ENCODE measurements at places on chromosomes 3 and 15.

DNA sequence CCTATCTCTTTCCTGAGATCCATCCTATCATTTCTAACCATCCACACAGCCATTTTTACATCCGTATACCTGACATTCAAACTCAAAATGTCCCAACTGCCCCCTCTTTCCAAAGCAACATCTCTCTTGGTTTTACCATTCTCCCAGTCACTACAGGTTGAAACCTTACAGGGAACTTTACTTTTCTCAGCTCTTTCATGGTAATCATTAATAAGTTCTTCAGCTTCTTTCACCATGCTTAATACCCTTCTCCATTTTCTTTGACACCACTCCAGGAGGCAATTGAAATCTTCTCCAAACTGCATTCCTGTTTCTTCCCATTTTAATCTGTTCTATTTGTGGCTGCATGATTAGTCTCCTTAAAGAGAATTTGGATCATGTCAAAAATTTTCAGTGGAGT lies 352.5 kb downstream of the GAP43 start:
- peak; percentile 22 for DNase-seq

DNA sequence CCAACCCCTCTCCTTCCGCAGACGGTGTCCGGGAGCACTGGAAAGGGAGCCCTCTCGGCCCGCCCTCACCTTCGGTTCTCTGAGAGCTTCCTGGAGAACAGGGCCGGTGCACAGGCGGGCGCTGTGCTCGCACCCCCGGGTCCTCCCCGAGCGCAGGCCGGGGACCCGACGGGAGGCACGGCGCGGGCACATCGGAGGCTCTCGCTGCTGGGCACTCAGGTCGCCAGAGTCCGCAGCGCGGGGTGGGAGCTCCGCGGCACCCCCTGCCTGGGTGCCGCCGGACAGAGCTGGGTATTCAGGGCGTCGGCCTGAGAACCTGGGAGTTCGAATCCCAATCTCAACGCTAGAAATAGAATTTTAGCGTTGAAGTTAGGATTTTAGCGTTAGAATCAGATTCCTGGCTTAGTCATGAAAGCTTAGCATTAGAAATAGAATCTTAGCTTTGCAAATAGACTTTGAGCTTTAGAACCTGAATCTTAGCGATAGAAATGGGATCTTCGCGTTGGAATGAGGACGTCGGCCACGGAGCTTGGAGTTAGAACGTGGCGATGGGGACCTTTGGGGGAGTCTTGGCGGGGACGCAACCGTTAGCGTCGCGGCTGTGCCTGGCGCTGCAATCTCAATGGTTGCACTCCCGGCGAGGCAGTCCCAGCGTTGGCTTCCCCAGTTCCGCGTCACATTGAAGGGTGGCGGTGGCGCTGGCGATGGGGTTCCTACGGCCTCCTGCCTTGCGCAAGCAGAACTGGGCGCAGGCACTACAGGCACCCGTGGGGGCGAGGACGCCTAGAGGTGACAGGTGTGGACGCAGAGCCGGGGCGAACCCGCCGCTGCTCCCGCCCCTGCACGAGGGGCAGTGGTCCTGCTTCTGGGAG lies 549 bp downstream of the TRH start:
- no peak for DNase-seq

- no peak for DNase-seq
These were observed 26.7 kb upstream of the PLA2G4D start for GRCh38 chr15:42121021-42121420.

- no peak for DNase-seq
These were observed 8.3 kb downstream of the CD200R1 start for GRCh38 chr3:112966633-112967032.

- DNase-seq, result no peak
These were observed 26.5 kb downstream of the EOMES start for GRCh38 chr3:27695636-27696035.

DNA sequence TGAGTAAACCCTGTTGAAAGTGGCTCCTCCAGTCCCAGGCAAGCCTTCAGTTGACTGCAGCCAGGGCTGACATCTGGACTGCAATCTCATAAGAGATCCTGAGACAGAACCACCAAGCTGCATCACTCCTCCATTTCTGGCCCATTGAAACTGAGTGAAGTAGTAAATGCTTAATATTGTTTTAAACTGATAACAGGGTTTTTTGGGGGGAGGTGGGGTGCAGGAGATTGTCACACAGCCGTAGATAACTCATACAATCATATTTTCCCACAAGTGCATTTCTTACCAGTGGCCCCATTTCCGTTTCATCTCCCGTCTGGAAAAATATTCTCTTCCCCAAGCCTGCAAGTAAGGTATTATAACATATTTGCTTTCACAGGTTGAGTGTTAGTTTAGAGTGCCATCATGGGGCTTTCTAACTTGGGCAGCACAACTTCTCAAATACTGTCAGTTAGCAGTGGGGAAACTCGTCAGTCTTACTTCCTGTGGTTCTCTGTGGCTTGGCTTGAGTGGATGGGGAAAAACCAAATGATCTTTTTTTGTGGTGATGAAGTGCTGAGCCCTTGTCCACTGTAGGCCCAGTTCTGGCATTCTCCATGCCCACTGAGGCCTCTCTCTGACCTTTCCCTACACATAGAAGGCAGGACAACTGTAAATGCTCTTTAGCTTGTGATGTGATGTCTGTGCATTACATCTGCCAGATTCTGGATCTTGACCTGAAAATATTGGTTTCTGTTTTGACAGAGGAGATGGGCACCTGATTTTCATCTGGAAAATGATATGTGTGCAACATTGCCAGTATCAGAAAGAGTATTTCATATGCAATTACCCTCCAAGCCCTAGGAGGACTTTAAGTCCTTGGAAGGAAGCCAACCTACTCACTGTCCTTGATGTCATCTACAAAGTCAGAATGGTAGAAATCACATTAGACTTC lies 90.1 kb upstream of the BHLHE40 start:
- no peak for DNase-seq

GRCh38 chr3:19885468-19885867 lies 48.5 kb downstream of the EFHB start:
- DNase-seq, result peak; percentile 49

DNA sequence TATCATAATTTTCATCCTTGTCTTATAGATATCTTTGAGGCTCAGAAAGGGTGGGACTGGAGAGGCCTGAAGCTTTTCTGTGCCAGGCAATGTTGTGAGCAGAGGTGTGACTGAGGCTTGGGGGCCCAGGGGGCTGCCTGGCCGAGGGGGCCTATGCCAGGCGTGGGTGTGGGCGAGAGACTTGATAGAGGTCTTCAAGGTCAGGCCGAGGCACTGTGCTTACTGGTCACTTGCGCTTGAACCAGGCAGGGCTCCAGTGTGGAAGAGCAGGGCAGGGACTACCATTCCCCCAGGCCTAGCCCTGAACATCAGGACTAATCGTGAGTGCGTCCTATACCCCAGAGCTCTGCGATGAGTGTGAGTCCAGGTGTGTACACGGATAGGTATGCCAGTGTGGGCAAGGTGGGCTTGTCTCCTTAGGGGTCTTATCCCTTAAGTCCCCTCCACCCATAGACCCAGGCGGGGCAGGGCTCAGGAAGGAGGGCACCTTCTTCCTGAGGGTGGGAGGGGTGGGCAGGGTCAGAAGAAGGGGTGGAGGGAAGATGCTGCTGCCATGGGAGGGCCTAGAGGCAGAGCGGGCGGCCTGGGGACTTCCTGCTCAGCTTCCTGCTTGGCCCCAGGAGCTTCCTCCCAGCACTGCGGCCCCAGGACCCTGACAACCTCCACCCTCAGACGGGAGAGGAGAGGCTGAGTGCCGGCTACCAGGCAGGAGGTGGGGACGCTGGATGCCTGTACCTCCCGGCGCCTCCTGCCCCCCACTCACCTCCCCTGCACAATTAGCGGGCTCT lies 84.7 kb downstream of the LINGO1 start:
- no peak for DNase-seq

DNA sequence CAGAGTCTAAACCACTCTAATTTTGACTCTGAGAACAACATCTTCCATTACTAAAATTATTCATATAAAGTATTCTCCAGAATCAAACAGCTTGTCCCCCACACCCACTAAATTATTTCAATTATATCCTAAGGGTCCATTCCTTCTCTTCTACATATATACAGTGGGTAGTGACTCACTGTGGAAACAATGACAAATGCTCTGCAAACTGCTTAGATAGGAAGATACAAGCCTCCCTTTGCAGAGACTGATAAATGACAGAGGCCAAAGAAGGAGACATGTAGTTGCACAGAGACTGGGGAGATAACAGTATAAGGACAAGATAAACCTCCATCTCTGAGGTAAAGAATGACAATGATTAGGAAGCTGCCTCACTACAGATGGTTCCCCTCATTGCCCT lies 1087.4 kb downstream of the AGBL1 start:
- DNase-seq, result peak; percentile 38

GRCh38 chr15:50181201-50181968 lies 611 bp upstream of the SLC27A2 start:
- DNase-seq, result no peak

- DNase-seq, result no peak
These were observed 30.1 kb downstream of the SST start for GRCh38 chr3:187639927-187640568.

- DNase-seq, result no peak
These were observed 15.3 kb upstream of the SPG21 start for GRCh38 chr15:65004993-65005392.

DNA sequence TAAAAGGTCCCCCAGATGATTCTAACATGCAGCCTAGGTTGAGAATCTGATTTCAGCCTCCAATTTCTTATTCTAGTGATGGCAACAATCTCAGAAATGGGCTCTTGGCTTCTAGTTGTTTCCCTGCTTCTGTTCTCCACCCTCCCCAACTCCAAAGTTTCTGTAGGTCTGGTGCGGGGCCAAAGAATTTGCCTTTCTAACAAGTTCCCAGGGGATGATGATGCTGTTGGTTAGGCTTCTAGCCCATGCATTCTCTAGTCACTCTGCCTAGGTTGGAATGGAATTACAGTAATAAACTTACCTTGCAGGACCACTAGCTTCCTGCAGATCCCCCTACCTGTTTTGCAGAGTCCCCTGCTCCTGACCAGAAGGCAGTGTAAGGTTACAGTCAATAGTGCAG lies 103.2 kb upstream of the PPP2R3A start:
- DNase-seq, result no peak

GRCh38 chr3:43932921-43933320 lies 242.2 kb downstream of the ABHD5 start:
- peak; percentile 57 for DNase-seq

DNA sequence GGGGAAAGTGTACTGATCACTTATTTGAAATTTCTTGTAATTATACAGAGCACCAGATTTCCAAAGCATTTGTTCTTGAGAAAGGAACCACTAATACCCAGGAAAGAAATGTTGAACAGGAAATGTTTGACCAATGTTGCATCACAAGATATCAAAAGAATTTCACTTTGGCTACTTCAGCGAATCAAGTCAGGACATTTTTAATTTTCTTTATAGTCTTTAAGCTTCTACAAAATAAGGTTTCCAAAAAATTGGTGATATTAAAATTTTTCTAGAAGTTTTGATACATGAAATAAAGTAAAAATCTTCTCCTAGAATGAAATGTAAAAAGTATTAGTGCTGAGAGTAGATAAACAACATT lies 421.9 kb downstream of the MECOM start:
- DNase-seq, result peak; percentile 58

DNA sequence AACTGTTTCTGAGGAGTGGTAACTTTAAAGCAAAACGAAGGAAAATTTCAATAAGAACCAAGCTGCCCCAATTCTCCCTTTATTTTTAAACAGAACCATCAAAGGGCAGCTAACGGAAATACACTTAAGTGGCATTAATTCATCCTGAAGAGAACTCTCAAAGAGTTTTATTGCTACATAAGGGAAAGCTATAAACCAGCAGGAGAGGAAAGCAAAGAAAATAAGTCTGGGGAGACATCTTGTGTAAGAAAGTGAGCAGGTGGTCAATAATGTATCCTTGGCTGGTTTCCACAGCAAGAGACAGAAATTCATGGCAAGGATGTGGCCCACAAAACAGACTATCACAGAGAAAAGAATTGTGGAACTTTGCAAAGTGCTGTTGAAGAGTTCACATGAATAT lies 40.0 kb upstream of the CMSS1 start:
- no peak for DNase-seq

- no peak for DNase-seq
These were observed 9.0 kb upstream of the ILDR1 start for GRCh38 chr3:122031123-122031468.

DNA sequence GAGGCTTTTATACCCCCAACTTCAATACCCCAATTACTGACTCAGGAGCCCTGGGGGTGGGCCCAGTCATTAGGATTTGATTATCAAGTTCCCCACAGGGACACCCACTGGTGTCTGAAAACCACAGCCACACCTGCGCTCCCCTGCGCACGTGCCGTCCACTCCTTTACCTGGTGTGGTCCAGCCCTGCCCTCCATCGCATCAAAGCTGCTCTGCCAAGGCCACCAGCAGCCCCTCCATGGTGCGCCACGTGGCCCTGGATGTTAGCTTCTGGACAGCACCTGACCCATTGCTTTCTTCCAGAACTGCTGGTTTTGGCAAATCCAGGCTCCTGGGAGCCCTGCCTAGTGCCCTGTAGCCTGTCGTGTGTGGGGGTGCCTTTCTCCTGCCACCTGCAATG lies 136.3 kb downstream of the NSMCE3 start:
- no peak for DNase-seq

DNA sequence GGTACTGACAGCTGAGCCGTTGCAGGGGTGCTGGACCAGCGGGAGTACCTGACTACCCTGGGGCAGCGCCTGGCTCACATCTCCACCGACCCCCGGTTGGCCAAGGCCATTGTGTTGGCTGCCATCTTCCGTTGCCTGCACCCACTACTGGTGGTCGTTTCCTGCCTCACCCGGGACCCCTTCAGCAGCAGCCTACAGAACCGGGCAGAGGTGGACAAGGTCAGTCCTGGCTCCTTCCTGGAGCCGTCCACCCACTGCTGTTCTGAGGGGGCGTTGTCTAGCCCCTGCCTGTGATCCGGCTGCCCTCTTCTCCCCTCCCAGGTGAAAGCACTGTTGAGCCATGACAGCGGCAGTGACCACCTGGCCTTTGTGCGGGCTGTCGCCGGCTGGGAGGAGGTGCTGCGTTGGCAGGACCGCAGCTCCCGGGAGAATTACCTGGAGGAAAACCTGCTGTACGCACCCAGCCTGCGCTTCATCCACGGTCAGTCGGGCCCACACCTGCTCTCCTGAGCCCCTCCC lies 45.7 kb downstream of the DHX30 start:
- DNase-seq, result no peak

- no peak for DNase-seq
These were observed 46.6 kb downstream of the HHLA2 start for GRCh38 chr3:108342837-108343486.

DNA sequence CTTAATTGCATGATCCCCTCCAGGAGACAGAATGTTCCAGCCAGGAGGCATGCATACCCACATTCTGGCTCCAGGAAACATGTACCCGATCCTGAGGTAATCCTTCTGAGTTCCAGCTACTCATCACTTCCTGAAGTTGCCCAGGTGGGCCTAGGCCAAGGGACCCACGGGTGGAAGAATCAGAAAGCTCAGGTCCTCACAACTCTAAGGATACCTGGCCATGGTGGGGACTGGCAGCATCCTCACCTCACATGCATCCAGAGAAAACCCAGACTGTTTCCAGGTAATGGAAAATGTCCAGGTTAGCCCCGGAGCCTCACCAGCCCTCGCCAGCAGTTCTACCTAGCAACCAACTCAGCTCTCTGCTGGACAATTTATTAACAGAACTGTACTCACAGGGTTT lies 78.2 kb downstream of the DAPK2 start:
- DNase-seq, result no peak
